Smooth muscle cell of bladder (primary cell): ENCODE measurements at places on chromosomes 16 and 17. TPM values are rescaled to one million over a fixed set of nuclear protein-coding genes. Genes with fewer than 3 reads are reported as not detected.

The NOXO1 gene
- total RNA-seq, result 0.14 TPM in 1 of 2 replicates, not detected in the other

The MYL11 gene
- total RNA-seq, result not detected in 2 replicates

The EME1 gene
- 1.3 TPM in 2 replicates for total RNA-seq

The CCL7 gene
- total RNA-seq, result 1.0 and 3.4 TPM in 2 replicates

The MPP3 gene
- 7.8 and 10.0 TPM in 2 replicates for total RNA-seq

The SNX20 gene
- not detected in 2 replicates for total RNA-seq

The CCDC40 gene
- 4.4 and 4.5 TPM in 2 replicates for total RNA-seq

The AIPL1 gene
- not detected in 2 replicates for total RNA-seq

The VASN gene
- 86.0 and 107 TPM in 2 replicates for total RNA-seq

The C16orf46 gene
- 0.14 and 0.37 TPM in 2 replicates for total RNA-seq

The GPATCH8 gene
- 11.8 and 12.7 TPM in 2 replicates for total RNA-seq

The JPH3 gene
- under 0.01 TPM in 1 of 2 replicates, not detected in the other for total RNA-seq

The ADAD2 gene
- total RNA-seq, result not detected in 2 replicates

The BAHCC1 gene
- total RNA-seq, result 3.1 and 3.9 TPM in 2 replicates

The NPIPA8 gene
- not detected in 2 replicates for total RNA-seq

The GFAP gene
- 0.14 TPM in 1 of 2 replicates, not detected in the other for total RNA-seq

The KRTAP16-1 gene
- total RNA-seq, result not detected in 2 replicates
